ENCODE measurements at places on chromosomes 2 and 18. TPM values are rescaled to one million over a fixed set of nuclear protein-coding genes. Genes with fewer than 3 reads are reported as not detected.

DNA sequence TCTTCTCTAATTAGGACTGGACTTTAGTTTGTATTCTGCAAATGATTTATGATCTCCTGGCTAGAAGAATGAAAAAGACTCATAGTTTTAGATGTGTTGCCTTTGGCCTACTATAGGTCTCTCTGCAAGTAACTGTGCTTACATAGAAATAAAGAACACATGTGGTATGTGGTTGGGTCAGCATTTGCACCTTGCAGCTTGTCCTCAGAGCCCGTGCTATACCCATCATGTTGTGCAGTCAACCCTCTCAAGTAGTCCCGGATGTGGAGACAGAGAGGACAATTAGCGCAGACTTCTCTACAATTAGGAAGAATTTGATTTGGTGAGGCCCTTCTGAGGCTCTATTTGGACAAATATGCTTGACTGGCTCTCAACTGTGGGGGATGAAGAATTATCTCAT is 203.7 kb upstream of the ITGA4 start:
- no peaks in the 10 kb centered on the region for H3K36me3 ChIP-seq
- peaks cover 4% of the 10 kb centered on the region for H3K27me3 ChIP-seq
- DNase-seq = no peak
- no peak overlapping the region for H3K4me3 ChIP-seq

TMEM131 gene
- 34.8 TPM for total RNA-seq

FOXI3 gene
- 2.2 TPM for total RNA-seq

KCNK3 gene
- total RNA-seq = 7.7 TPM

NEDD4L gene
- 93.5 TPM for total RNA-seq

All from type B pancreatic cell (in vitro differentiated cells).